Stimulated activated CD4-positive, alpha-beta T cell treated with anti-CD3 and anti-CD28 coated beads, Interleukin-4, amount 100 ng/mL, for 24 hours (primary cell): ENCODE measurements at places on chromosomes 13 and 19.

DNA sequence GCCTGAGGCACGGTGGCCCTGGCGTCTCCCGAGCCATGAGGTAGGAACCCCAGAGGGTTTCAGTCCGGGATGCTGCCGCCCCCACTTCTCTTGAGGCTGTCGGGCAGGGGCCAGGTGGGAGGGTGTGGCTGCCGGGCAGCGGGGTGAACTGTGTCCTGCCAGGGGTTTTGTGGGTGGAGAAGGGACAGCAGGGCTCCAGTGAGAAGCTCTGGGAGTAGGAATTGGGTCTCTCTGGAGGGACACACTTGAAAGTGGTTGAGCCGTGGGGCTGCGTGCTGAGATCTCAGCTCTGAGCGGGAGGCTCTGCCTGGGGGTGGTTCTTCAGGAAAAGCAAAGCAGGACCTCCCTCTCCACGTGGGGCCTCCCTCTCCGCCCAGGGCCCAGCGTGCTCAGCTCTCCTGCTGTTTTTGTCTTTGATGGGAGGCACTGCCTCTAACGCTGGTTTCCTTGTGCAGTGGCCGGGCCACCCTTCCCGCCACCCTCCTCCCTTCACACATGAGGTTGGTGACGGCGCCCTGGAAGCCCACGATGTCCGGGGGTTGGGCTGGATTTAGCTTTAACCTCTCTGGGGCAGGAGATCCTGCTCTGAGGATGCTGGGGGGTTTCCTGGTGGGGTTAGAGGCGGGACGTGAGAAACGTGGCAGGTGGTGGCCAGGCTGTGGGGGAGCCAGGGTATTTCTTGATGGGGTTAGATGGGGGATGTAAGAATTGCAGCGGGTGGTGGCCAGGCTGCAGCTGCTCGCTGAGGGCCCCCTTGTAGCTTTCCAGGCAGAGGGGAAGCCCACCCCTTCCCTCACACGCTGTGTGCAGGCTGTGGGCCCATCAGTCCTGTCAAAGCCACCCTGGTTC, 15.3 kb upstream of the ZNF554 start:
- no peak for DNase-seq

DNA sequence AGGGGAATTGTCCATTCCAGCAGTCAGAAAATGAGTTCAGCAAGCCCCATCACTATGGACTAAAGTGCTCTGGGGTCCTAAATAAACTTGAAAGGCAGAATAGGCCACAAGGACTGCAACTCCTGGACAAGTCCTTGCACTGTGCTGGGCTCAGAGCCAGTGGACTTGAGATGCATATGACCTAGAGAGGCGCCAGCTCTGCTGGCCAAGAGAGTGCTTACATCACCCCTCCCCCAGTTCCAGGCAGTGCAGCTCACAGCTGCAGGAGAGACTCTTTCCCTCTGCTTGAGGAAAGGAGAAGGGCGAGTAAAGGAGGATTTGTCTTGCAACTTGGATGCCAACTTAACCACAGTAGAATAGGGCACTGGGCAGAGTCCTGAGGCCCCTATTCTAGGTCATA, 109.5 kb upstream of the WASF3 start:
- DNase-seq: no peak

DNA sequence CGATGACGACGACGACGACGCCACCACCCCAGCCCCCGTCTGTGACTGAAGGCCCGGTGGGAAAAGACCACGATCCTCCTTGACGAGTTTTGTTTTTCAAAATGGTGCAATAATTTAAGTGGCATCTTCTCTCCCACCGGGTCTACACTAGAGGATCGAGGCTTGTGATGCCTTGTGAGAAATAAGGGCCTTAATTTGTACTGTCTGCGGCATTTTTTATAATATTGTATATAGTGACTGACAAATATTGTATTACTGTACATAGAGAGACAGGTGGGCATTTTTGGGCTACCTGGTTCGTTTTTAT, 2.5 kb downstream of the KLF2 start:
- no peak for DNase-seq

GRCh38 chr13:98729658-98730057, 22.8 kb downstream of the SLC15A1 start:
- DNase-seq: no peak

DNA sequence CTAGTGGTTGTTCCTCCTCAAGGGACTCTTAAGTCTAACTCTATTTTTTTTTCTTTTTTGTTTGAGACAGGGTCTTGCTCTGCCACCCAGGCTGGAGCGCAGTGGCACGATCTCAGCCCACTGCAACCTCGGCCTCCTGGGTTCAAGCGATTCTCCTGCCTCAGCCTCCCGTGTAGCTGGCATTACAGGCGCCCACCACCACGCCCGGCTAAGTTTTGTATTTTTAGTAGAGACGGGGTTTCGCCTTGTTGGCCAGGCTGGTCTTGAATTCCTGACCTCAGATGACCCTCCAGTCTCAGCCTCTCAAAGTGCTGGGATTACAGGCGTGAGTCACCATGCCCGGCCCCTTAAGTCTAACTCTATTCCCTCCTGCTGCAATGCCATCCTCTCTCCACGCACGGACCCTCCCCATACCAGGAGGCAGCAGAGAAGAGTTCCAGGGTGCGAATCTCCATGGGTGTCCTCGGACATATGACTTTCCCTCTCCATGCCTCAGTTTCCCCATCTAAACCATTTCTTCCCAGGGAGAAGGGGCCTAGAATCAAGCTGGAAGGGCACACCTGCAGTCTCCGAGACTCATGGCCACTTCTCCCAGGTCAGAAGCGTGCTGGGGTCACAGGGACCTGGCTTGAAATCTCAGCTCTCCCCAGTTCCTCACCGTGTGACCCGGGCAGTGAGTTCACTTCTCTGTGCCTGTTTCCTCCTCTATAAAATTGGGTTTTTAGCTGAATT, 6.0 kb upstream of the BCL3 start:
- DNase-seq: no peak

DNA sequence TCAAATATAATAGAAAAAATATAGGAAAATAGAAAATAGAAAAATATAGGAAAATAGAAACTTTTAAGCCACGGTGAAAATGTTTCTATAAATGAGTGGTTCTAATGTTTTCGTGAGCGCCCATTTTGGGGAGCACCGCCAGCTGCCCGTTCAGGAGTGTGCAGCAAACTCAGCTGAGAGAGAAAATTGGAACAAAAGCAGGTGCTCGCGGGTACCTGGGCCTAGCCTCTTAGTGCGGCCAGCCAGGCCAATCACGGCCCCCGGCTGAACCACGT, 204 bp upstream of the PDX1 start:
- DNase-seq: no peak

- no peak for DNase-seq
Measured at GRCh38 chr19:42461700-42462324, 19.1 kb upstream of the CXCL17 start.

GRCh38 chr13:93765811-93766210, 539.2 kb downstream of the GPC6 start:
- DNase-seq: no peak

DNA sequence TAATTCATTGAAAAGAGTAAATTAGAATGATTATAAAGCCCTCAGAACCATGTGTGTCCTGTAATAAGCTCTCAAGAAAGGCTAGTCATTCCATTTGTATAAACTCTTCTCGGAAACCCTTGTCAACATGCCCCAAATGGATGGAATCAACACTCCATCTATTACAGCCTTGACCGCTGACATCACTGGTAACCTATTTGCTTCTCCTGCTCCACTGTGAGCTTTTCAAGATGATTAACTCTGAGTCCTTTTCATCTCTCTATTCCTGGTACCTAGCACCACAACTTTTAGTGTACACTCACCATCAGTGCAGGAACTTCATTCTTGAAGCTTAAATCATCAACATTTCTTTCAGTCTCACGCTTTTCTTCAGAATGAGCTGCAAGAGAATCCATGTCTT, 612.0 kb downstream of the DCT start:
- no peak for DNase-seq

DNA sequence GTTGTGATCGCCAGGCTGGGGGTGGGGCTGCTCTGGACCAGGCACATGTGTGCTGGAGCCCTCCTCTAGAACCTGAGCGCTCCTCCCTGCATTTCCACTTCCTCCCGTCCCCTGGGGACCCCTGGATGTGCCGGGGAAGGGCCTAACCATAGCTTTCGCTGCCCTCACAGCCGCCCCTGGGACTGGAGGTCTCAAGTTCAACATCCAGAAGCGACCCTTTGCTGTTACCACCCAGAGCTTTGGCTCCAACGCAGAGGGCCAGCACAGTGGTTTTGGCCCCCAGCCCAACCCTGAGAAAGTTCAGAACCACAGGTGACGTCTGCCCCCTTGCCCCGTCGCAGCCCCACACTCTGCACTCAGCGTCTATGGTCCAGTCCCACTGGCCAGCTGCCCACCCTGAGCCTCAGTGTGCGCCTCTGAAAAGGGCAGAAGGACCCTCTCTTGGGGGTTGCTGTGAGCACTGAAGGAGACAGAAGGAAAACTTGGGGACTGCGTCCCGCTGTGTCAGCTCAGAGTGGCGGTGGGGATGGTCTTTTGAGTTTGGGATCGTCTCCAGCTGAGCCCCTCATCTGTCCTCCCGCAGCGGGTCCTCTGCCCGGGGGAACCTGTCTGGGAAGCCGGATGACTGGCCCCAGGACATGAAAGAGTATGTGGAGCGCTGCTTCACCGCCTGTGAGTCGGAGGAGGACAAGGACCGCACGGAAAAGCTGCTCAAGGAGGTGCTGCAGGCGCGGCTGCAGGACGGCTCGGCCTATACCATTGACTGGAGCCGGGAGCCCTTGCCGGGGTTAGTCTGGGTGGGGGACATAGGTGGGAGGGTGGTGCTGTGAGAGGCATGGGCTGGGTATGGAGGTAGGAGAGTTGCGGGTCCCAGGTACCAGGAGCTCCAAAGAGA, 6.0 kb downstream of the LENG8 start:
- DNase-seq: no peak

- no peak for DNase-seq
Measured at GRCh38 chr19:2394442-2395292, 32.7 kb downstream of the TIMM13 start.

GRCh38 chr19:19543101-19543500, 5.0 kb downstream of the CILP2 start:
- no peak for DNase-seq

DNA sequence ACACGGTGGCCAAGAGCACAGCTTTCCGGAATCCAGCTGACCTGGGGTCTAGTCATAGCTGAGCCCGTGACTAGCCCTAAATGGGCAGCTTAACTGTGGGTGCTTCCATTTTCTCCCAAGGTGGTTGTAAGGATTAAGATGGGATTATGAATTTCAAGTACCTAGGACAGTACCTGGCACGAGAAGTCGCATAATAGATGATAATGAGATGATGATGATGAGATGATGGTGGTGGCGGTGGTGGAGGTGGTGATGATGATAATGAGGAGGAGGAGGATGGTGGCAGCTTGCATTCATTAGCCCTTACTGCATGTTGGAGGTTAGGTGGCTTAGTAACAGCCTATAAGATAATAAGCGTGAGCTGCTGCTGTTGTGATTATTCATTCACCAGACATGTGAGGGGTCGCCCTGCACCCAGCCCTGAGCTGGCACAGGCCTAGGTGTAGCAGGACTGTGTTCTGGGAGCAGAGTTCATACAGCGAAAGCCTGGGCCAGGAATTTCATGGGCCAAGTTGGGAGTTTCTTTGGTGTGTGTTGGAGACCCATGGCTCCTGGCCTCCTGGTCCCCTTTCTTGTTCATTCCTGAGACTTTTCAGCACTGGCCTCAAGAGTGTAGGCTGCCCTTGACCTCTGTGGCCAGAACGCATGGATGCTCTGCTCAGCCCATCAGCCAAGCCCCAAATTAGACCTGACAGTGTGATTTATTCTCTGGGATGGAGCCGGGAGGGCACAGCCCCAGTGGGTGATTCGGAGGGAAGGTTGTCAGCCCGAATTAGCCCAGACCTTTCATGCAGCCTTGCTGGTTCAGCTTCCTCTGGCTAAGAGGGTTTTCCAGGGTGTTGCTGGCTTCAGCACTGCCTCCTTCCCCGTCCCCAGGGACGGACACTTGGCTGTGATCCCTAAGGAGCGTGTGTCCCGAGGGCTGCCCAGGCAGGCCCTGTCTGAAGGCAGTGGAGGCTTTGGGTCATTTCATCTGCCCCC, 128.8 kb downstream of the SIPA1L3 start:
- DNase-seq: no peak

- DNase-seq: no peak
Measured at GRCh38 chr13:113620036-113620796, 35.7 kb downstream of the TFDP1 start.

GRCh38 chr19:32032561-32032960, 312.8 kb upstream of the ZNF507 start:
- DNase-seq: no peak

DNA sequence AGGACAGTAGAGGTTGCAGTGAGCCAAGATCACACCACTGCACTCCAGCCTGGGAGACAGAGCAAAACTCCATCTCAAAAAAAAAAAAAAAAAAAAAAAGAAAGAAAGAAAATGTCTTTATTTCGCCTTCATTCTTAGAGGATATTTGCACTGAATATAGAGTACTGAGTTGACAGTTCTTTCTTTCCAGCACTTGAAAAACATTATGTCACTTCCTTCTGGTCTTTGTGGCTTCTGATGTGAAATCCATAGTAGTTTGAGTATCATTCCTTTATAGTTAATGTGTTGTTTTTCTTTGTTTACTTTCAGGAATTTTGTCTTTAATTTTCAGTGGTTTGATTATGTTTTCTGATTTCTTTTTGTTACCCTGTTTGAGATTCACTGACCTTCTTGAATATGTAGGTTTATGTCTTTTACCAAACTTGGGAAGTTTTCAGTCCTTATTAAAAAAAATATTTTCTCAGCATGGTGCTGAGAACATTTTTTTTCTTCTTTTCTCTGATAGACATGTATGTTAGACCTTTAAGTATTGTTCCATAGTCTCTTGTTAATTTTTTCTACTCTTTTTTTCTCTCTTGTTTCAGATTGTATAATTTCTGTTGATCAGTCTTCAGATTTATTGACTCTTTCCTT, 50.1 kb downstream of the PCCA start:
- DNase-seq: no peak

- no peak for DNase-seq
Measured at GRCh38 chr13:107600971-107601370, 614.4 kb downstream of the LIG4 start.

DNA sequence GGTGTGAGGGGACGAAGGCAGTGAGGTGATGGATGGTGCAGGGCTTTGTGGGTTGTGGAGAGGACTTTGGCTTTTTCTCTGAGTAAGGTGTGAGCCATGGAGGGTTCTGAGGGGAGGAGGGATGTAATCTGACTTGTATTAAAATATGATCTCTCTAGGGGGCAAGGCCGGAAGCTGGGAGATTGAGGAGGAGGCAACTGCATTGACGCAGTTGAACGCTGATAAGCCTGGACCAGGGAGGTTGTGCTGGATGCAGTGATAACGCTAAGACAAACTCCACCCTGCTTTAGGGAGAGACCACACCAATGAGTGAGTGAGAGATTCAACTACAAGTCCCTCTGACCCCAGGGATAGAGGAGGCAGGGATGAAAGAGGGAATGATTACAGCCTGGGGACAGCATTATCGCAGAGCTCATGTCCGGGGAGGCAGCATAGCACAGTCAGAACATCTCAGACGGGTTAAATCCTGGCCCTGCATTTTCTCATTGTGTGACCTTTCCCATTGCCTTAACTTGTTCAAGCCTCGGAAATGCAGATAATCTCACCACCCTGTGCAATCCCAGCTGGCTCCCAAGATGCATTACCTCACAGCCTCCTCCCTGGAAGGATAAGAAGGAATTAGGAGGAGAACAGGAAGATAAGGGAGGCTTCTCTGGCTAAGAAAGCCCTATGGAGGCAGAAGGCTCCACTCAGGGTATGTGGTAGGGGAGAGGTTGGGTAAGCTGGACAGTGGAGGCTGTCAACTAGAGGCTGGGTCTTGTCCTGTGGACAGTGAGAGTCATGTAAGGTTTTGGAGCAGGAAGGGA, 124.2 kb downstream of the CACNA1A start:
- no peak for DNase-seq

GRCh38 chr19:50567052-50567841, 988 bp downstream of the LRRC4B start:
- no peak for DNase-seq

- no peak for DNase-seq
Measured at GRCh38 chr13:44726778-44727177, 150.6 kb upstream of the TSC22D1 start.
